ENCODE measurements at places on chromosomes 3 and 15.
A peak's percentile ranks its signal among the peaks of the same experiment; 100 is the strongest.

GRCh38 chr3:165440380-165440779 lies 244.2 kb upstream of the SLITRK3 start:
- no peak for DNase-seq

GRCh38 chr15:73932381-73933191 lies 6.3 kb downstream of the LOXL1 start:
- DNase-seq = no peak

- DNase-seq = no peak
These were observed 404.6 kb downstream of the SI start for GRCh38 chr3:164673738-164674137.

DNA sequence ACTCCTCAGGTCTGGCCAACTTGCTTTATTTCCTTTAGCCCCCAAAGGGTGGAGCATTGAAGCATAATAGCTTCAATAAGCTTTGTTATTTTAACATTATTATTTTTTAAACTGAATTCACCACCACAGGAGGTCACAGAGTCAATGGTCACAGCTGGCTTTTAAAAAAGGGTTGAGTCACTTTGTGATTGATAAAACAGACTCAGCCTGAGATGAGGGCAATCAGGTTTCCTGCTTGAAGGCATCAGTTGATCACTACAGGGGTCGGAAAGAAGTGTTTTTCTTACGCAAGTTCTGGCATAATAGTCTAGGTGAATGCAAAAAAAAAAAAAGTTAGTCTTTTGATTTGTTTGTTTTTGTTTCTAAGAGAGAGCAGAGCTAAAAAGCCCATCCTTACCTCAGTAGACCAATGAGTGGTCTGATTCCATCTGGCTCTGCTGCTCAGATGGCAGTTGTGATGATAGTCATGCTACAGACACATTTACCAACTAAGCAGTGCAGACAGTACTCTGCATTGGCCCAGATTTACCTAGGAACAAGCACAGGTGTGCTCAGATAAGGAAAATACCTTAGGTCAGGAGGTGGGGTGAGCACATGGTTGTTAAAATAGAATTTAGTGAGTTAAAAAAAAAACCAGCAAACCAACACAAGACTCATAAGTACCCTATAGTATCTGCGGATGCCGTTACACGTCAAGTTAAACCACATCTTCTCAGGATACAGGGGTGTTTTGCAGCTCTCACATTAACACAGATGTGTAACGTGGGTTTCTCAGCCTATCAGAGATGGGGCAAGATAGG lies 22.6 kb downstream of the ZNF80 start:
- no peak for DNase-seq

GRCh38 chr3:536417-536813 lies 339.9 kb downstream of the CHL1 start:
- DNase-seq = no peak

DNA sequence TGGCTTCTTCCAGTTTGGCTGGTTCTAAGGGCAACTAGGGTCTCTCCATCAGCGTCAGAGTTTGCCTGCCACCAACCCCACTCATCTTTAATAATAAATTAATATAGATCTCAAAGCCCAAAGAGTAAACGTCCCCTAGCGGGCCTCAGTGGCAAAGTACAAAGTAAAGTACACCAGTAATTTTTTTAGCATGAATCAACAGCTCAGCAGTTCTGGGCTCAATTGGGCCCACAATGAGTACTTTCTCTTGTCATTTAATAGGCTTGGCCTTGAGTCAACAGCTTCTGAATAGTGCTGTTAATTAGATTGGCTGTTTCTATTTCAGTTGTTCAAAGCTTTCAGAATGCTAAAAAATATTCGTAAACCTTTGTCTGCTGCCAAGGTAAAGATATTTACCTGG lies 89.0 kb upstream of the PFN2 start:
- peak; percentile 62 for DNase-seq

- DNase-seq = no peak
These were observed 49.0 kb downstream of the CCDC54 start for GRCh38 chr3:107426223-107426622.

- no peak for DNase-seq
These were observed 1.6 kb upstream of the TPM1 start for GRCh38 chr15:63040954-63041353.

DNA sequence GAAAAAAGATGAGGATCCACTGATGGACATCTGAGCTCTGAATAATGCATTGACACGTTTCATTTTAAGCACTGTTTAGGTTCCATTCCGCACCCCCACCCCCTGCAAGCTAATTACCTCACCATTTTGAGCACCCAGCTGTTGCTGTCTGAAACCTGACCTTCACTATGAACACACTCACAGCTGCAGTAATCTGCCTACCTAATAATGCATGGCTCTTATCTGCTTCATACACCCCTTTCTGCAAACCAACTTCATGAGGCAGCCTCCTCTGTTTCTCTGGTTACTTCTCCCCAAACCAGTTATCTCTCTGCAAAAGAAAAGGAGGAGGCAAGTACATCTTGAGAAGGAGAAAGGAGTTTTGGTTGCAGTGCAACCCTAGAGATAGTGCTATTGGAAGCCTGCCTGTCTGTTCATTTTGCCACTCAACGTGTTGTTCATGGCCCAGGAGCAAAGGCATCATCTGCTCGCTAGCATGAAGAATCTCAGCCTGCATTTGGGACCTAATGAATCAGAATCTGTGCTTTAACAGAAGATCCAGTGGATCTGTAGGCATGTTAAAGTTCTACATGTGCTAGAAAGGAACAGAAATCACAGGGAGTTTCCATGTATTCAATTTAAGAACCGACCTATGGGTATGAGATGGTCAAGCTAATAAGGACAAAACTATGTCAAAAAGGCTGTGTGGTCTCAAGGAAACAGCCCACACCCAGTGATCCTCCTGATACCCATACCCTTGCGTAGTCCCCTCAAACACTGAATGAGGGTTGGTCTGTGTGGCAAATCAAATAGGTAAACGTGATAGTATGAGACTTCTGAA lies 87.2 kb downstream of the MB21D2 start:
- no peak for DNase-seq

DNA sequence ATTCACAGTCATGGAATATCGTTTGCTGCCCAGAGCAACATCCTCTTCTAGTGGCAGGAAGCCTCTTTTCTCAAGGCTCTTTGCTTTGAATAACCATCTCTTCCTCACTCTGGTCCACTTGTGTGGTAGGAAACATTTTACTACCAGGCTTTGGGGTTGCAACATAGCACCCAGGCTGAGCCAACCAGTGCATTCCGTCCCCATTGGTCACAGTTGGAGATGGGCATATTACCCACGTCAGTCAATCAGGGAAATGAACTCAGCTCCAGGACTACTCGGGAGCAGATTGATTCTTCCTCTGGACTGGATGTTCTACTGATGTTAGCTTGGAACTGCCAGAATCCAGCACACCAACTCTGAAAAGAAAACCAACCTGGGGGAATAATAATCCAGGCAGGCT lies 4.2 kb upstream of the PEX5L start:
- DNase-seq = no peak

- DNase-seq = no peak
These were observed 19.3 kb downstream of the ATP1B3 start for GRCh38 chr3:141895731-141896130.

- DNase-seq = no peak
These were observed 368.7 kb downstream of the MFSD1 start for GRCh38 chr3:159170436-159171003.

DNA sequence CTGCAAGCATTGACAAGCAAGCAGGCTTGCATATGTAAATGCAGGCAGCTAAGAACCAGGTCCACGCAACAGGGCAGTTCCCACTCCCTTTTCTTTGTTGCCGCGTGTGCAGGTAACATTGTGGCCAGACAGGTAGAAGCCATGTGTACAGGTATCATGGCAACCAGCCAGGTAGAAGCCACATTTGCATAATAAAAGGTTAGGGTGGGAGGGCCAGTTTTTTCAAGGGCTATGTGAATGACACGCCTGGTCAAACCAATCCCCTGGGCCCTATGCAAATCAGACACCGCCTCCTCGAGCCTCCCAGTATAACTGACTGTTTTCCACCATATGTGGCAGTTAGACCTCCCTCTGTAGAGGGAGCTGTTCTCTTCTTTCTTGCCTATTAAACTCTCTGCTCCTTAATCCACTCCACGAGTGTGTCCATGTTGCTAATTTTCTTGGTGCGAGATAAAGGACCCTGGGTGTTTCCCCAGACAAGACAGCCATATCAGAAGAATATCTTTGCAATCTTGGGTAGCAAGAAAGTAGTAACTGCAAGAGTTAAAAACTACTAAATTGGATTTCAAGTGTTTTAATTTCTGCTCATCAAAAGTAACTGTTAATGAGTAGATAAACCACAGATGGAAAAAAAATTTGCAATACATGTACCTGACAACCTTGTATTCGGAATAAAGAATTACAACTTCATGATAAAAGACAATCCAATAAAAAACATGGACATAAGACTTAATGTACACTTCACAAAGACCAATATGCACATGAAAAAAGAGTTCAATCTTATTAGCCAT lies 21.8 kb downstream of the PCOLCE2 start:
- peak; percentile 80 for DNase-seq

DNA sequence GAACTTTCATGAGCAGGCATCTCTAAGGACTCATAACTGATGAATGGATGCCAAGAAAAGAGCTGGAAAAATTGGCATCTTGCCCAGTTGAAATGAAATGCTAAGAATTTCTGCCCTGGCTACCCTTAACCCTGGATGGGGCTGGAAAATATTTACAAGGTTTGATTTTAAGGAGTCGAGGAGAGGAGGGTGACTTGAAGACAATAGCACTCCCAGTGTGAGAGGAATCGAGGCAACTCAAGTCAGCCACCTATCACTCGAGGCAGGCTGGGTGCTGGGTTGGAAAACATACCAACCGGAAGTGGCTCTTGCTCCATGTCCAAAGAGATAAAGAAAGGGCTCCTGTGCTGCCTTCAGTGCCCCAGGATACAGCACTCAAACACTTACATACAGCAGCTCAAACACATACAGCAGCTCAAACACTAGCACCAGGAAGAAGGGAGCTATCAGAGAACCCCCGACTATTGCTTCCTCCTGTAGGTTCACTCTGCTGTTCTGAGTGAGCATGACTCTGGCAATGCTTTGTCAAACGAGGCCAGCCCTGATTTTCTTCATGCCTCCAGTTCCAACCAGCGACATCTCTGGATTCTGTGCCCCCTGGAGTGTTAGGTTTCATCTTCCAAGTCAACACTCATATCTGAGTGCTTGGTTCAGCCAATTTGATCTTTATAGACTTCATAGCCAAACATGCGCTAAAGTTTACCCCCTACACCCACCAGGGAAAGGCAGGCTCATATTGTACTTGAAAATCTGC lies 4.9 kb downstream of the PRICKLE2 start:
- DNase-seq = no peak

DNA sequence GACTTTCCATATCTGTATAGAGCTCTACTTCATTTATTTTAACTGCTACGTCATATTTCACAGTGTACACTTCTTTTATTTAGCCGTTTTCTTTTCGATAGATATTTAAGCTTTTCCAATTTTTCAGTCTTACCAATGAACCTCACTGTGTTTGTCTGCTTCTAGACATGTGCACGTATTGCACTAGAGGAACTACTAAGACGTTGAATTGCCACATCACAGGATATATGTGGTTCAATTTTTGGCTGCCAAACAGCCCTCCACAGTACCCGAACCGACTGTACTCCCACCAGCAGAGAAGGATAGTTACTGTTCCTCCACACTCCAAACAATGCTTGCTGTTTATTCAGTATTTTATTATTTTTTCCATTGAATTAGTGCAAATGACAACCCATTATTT lies 2.0 kb downstream of the NR1I2 start:
- DNase-seq = no peak

- DNase-seq = peak; percentile 46
These were observed 9.8 kb upstream of the OR5K4 start for GRCh38 chr3:98343647-98344507.

- no peak for DNase-seq
These were observed 123.6 kb upstream of the STRIT1 start for GRCh38 chr3:155417119-155417517.

DNA sequence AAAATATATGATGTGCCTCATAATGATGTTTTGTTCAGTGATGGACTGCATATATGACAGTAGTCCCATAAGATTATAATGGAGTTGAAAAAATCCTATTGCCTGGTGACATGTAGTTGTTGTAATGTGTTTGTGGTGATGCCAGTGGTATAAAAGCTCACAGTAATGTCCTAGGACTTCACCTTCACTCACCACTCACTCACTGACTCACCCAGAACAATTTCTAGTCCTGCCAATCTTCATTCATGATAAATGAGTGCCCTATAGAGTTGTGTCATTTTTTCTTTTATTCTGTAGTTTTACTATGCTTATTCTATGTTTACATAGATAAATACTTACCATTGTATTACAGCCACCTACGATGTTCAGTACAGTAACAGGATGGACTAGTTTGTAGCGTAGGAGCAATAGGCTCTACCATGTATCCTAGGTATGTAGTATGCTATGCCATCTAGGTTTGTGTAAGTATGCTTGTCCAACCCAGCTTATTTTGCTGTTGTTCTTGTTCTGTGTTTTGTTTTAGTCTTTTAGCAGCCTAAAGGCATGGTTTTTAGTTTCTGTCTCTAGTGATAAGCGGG lies 88.5 kb upstream of the LRRFIP2 start:
- DNase-seq = no peak

DNA sequence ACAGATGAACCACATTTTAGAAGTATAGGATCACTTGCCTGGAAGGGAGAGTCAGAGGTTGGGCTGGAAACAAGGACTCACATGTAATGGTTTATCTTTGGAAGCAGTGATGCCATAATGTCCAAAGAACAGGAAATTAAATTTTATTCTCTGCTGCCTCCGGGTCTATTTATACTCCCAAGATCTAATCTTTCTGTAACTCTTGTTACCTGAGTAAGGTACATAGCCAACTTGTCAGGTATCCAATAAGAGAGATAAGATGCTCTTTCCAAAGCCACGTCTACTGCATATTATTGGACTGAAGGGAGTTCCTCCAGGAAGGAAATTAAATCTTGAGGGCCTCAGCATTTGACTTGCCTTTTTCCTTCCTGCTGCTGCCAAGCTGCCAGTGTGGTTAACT lies 71.0 kb downstream of the CRYGS start:
- DNase-seq = no peak

GRCh38 chr3:134348524-134348923 lies 25.7 kb downstream of the AMOTL2 start:
- no peak for DNase-seq

DNA sequence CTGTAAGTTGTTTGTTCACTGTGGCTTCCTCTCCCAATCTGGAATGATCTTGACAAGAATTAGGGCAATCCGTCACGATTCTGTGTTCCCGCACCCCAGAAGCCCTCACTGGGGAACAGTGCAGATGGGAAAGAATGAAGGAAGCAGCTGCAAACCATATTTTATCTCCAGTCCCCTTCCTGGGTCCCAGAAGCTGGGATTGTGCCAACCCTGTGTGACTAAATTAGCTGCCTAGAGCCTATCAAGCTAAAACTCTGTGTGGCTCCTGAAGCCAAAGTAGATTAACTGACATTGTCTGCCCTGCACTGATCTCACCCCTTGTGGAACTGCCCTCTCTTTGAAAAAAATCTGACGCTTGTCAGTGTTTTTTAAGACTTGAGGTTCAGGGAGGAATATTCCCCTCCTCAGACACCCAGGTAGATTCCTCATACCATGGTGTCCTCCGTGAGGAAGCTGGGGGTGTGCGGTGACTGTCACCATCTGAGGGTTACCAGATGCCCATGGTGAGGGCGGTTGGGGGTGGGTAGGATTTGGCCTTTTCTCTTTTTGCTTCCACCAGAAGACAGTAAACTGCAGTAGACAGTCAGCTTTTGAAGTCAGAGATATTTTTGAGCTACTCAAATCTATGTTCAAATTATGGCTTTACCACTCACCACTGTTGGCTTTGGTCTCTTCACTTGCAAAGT lies 358.3 kb upstream of the TPM1 start:
- DNase-seq = no peak

GRCh38 chr3:178384321-178385230 lies 151.7 kb upstream of the KCNMB2 start:
- DNase-seq = no peak

Data from NCI-H2081 (cell line).